ENCODE measurements at places on chromosomes 7 and 10. TPM values are rescaled to one million over a fixed set of nuclear protein-coding genes. Genes with fewer than 3 reads are reported as not detected.
A peak's percentile ranks its signal among the peaks of the same experiment; 100 is the strongest.

KDM7A gene
- 1.8 TPM for total RNA-seq

UTF1 gene
- total RNA-seq, result not detected

GRCh38 chr7:69795932-69796331 is 197.7 kb downstream of the AUTS2 start:
- DNase-seq, result no peak

GIMAP5 gene
- total RNA-seq, result not detected

DNA sequence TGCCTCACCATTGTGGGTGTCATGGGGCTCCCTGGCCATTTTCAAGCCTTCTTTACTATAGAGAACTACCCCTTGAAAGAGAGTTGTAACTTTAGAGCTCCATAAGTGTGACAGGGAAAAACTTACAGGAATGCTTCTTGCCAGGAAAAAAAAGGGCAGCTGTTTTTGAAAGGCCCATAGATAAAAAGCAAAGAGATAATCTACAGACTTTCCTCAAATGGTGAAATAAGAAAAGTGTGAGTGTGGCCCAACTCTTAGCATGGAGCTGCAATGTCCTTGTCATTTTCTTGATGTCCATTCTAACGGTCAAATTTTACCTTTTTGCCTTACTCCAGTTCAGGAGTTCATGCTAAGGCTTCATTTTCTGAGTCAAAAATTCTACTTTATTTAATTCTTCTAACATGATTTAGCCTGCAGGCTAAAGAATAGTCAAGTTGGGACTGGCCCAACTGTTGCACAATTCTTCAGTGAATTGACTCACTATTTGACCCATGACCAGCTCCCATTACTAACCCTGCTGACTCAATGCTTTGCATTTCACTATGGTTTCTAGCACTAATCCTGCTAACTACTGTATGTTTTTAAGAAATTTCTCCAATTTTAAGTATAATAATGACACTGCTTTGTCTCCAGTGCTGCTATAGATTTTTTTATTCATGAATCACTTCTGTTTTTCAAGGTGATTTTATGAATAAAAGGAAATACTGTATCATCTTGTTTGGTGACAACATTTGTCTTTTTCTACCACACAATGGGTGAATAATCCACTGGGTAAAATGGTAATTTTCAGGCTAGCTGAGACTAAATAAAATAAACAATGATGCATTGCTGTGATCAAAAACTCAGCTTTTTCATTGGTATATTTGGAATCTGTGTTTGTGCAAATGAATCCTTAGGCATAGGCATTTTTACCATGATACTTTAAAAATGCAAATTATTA is 41.4 kb upstream of the SGCE start:
- DNase-seq, result peak; percentile 64

NOS3 gene
- 1.8 TPM for total RNA-seq

EMX2 gene
- not detected for total RNA-seq

GRCh38 chr10:88459530-88459929 is 123.6 kb downstream of the RNLS start:
- DNase-seq, result no peak

DUSP5 gene
- total RNA-seq, result 14.2 TPM

DNA sequence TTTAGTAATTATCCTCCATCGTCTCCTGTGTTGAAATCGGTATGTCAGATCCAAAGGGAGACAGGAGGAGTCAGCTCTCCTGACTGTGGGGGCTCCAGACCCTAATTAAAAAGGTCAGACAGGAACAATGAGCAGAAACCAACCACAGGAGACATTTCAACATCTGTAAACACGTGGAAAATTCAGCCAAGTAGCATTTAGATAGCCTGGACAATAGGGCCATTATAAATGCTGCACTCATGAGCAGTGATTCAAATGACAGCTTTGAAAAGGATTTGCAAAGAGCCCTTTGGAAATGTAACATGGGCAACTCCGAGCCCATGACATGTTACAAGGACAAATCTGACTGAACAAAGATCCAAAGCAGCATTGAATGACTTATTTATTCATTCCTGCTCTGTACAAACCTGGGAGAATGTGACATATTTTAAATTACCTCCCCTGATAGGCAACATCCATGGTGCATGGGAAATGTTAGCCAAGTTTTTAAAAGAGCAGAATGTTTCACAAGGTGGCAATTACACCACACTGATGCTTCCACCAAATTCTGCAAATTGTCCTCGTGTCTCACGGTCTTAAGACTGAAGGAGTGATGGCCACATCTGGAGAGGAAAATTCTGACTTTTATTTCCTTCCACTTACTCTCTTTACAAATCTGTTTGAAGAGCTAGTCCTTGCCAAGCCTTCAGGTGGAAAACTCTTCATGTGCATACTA is 113.3 kb upstream of the KMT2E start:
- no peak for DNase-seq

PTN gene
- total RNA-seq, result 4.5 TPM

SEPTIN7 gene
- 219 TPM for total RNA-seq

- no peak for DNase-seq
These were observed 112.8 kb downstream of the TRRAP start for GRCh38 chr7:98991141-98991540.

RET gene
- not detected for total RNA-seq

- DNase-seq, result no peak
These were observed 146.7 kb downstream of the GRM3 start for GRCh38 chr7:86790383-86790782.

- peak; percentile 67 for DNase-seq
These were observed 24.7 kb downstream of the AOC1 start for GRCh38 chr7:150876817-150877526.

DENND10 gene
- total RNA-seq, result 30.1 TPM

- DNase-seq, result peak; percentile 84
These were observed 181.9 kb downstream of the TMEM26 start for GRCh38 chr10:61271127-61271780.

- DNase-seq, result no peak
These were observed 432.3 kb downstream of the DNAJB6 start for GRCh38 chr7:157769086-157769485.

- DNase-seq, result no peak
These were observed 20.8 kb downstream of the ACSM6 start for GRCh38 chr10:95214793-95215192.

- DNase-seq, result no peak
These were observed 164.7 kb downstream of the SEMA3E start for GRCh38 chr7:83484266-83484665.

CALHM3 gene
- 13.1 TPM for total RNA-seq

GRCh38 chr7:69889976-69890351 is 291.7 kb downstream of the AUTS2 start:
- no peak for DNase-seq

DNA sequence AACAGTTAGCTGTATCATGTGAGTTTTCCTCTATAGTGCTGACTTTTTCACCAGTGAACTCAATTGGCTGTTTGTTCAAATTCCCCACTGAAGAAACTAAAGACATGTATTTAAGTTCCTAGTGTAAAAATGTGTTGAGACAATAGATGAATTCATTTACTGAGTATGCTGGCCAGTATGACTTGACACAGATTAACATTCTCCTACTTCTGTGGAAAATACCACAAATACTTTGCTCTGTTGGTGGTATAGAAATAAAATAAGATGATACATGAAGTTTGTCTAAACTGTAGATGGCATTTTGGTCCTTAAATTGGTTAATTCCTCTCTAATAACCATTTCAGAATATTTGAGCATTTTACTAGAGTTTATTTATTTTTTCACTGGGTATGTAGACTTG is 227.7 kb upstream of the TEX47 start:
- no peak for DNase-seq

DNA sequence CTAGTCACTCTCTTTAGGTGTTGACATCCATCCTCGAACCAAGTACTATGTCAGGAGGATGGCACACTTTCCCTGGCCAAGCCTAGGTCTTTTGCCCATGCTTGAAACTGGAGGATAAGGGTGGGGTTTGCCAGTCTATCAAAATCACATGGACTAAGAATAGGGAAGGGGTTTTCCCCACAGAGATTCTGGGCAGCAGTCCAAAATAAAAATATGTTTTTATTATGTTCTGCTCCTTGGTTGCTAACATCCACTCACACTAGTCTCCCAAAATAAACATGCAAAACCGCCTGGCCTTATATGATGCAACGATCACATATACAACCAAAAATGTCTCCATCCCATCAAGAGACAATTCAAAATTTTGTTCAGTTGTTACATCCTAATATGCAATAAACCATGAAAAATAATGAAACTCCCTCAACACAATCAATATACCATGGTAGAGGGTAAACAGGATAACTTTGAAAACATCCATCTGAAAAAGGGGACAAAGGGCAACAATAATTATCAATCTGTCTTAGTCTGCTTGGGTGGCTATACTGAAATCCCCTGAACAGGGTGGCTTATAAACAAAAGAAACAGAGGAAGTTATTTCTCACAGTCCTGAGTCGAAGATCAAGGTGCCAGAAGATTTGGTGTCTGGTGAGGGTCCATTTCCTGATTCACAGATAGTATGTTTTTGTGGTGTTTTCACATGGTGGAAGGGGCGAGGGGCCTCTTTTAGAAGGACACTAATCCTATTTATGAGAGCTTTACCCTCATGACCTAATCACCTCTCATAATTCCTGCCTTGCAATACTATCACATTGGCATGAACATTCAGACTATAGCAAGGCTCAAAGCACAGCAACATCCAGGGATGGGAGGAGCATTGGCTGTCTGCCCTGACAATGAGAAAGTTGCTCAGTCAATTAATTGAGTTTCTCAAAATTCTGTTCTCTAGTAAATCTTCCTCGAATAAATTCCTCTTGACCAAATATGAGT is 159.3 kb downstream of the ETV1 start:
- DNase-seq, result no peak

USP54 gene
- total RNA-seq, result 52.4 TPM

- no peak for DNase-seq
These were observed 478.4 kb downstream of the ARL4A start for GRCh38 chr7:13165854-13166253.

- DNase-seq, result no peak
These were observed 8.2 kb downstream of the ANKMY2 start for GRCh38 chr7:16637379-16637778.

DNA sequence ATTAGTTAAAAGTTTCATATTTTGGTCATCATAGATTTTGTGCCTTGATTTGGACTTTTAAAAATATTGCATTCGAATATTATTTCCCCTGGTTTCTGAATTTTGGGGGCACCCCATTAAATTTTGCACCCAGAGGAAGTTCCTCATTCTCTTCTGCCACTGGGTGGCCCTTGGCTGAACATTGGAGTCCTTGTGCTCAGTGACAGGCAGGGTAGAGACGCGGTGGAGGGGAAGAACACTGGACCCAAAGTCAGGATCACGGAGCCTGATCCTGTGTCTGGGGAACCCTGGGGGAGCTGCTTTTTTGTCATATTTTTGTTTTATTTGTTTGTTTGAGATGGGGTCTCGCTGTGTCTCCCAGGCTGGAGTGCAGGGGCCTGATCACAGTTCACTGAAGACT is 74.7 kb downstream of the MKI67 start:
- DNase-seq, result no peak

UBN2 gene
- total RNA-seq, result 20.3 TPM

Data from PC-9 (cell line).